Esophagus muscularis mucosa (tissue), 4 donors: ENCODE measurements at places on chromosomes 5 and 9. TPM values are rescaled to one million over a fixed set of nuclear protein-coding genes. Genes with fewer than 3 reads are reported as not detected.

Gene IFNA8
- total RNA-seq, result not detected

Gene BNC2
- 138 TPM for total RNA-seq

Gene CDH6
- total RNA-seq, result 5.3 TPM

Gene KIAA1958
- 2.5 TPM for total RNA-seq

Gene PFN3
- not detected for total RNA-seq

Gene GABRA1
- total RNA-seq, result not detected

Gene CDX1
- total RNA-seq, result not detected
